T-helper 17 cell (primary cell): ENCODE measurements at places on chromosomes 7 and 10.

DNA sequence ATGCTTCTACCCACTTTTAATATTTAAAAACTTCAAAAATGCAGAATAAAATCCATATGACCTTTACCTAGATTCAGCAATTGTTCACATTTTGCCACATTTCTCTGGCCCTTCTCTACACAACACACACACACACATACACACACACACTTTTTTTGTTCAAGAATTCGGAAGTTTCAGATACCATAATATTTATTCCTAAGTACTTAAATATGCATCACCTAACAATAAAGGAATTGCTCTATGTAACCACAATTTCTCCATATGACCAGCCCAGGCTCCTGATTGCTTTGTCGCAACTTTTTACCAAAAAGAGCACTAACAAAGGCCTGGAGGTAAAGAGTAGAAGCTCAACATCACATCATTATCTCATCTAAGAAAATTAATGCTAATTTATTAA lies 106.6 kb downstream of the FAS start:
- no peak for DNase-seq

DNA sequence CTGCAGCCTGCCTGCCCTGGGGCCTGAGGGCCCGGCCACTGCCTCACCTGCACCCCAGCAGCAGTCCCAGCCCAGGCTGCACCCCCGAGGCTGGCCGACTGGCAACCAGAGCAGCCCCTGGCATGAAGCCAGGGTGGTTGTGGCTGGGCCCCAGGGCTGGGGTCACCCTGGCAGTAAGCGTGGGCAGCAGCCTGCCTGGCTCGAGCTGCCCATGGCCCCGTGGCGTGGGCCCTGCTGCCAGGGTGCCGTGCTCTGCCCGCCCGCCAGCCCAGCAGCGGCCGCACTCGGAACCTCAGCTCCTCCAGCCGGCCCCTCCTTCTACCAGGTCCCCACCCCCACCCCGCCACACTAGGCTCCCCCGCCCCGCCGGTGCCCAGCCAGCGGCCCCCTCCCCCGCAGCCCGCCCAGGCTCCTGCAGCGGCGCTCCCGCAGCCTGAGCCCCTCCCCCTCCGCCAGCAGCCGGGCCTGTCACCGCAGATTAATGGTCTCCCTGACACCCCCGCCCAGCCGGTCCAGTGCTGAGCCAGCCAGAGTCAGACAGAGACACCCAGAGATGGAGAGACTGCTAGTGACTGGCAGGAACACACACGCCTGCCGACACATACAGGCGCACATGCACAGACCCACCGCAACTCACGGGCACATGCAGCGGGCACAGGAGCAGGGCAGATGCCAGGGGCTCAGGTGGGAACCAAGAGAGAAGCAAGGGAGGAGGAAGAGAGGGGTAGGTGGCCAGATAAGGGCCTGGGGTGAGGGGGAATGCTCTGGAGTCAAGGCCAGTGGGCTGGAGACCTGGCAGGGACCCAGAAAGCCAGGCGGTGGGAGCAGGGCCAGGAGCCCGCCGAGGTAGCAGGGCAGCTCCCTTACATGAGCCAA lies 22.4 kb downstream of the KCNH2 start:
- DNase-seq: no peak

GRCh38 chr10:71814922-71815411 lies 36.1 kb downstream of the PSAP start:
- no peak for DNase-seq

GRCh38 chr7:70410134-70410750 lies 721.7 kb upstream of the GALNT17 start:
- DNase-seq: no peak

GRCh38 chr10:74754381-74754821 lies 72.0 kb upstream of the KAT6B start:
- DNase-seq: no peak

DNA sequence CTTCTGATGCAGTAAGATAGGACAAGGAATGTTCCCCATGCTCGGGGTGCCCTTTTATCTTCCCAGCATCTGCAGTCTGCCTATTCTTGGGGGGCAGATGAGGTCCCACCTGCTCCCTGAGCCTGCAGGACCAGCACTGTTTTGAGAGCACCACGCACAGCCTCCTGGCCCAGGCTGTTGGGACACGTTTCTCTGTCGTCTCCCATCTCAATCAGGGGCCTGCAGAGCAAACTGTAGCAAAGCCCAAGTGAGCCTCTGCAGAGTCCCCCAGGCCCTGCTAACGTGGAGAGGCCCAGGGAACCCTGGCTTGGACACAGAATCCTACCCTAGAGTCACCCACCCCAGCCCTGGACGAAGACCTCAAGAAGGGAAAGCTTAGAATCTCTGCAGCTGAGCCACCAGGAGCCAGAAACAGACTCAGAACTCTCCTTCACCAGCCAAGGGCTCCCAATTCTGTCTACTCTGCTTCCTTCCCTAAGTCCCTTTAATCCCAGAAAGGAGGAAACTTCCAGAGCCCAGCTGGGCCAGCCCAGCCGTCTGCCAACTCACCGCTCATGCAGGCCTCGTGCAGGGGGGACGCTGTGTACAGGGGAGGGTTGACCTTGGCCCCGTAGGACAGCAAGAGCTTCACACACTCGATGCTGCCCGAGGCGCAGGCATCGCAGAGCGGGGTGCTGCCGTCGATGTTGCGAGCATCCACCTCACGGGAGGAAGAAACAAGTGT lies 15.6 kb downstream of the ASB13 start:
- DNase-seq: no peak

GRCh38 chr7:28003408-28003807 lies 177.2 kb downstream of the JAZF1 start:
- DNase-seq: no peak

DNA sequence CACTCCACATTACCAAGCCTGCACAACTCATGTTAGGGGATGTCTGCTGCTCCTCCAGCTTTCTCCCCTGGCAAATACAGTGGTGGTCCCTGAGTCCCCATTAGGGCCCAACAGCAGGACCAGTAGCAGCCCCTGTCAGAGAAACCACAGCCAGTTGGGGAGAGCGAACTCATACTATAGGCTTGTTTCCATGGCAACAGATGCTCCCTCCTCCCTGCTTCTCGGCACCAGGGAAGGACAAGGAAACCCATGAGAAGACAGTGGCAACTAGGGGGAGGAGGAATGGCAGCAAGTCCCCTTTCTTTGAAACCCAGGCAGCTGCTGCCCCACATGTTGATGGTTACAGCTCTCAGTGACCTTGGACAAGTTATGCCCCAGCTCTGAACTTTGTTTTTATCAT lies 326.4 kb downstream of the KCNMA1 start:
- no peak for DNase-seq

- DNase-seq: no peak
Measured at GRCh38 chr10:4784667-4785333, 41.2 kb upstream of the AKR1E2 start.

DNA sequence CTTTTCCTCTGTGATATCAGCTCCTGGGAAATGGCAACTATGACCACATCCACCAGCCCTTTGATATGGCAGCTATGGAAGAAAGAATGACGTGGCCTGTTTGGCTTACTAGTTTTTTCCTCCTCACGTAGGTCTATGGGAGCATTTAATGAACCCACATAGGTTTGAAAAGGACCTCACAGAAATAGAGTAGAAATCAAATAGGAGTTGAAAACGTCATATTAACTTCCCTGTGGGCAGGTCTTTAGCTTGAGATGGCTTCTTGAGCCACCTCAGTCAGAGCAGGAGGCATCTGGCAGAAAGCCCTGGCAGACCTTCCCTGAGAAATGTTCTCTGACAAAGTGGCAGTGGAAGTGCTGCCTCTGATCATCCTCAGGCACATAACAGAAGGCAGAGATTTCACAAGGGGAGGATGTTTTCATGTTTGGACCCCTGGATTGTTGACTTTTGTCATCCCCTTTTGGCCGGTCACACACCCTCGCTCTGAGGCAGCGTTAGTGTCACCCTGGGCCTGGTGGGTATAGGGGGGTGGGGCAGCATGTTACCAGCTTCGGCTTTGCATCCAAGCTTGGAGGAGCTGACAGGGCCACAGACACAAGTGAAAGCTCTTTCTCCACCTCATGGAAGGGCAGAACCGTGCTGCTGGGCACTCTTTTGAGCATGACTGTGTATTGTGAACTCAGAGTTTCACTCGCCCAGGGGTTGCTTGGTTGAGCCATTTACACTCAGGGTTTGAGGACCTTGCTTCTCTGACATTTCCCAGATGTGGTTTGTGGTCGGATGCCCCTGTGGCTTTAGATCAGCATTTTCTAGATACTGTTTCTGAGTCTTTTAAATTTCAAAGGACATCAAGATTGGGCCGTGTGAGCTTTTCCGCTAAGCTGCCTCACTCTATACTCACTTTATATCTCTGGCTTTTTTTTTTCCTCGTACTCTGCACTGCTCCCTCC lies 184.2 kb downstream of the STK31 start:
- DNase-seq: no peak

- no peak for DNase-seq
Measured at GRCh38 chr7:2523461-2523936, 3.9 kb downstream of the LFNG start.

- DNase-seq: no peak
Measured at GRCh38 chr7:130380861-130381455, 664 bp downstream of the CPA1 start.

DNA sequence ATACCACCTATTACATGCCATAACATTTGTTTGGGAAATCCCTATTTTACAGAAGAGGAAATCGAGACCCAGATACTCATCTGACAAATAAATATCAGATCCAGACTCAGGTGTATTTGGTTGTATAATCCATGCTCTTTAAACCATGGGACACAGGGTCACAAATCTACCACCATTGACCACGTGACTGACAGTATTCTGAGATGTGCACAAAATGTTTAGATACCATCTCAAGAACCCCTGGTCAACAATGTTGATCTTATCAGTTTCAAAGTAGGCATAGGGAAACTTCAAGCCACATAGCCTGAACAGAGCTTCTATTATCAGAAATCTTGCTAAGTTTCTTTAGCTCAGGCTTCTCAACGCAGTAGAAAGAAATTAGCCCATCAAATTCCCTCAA lies 93.6 kb downstream of the ICA1 start:
- DNase-seq: no peak

DNA sequence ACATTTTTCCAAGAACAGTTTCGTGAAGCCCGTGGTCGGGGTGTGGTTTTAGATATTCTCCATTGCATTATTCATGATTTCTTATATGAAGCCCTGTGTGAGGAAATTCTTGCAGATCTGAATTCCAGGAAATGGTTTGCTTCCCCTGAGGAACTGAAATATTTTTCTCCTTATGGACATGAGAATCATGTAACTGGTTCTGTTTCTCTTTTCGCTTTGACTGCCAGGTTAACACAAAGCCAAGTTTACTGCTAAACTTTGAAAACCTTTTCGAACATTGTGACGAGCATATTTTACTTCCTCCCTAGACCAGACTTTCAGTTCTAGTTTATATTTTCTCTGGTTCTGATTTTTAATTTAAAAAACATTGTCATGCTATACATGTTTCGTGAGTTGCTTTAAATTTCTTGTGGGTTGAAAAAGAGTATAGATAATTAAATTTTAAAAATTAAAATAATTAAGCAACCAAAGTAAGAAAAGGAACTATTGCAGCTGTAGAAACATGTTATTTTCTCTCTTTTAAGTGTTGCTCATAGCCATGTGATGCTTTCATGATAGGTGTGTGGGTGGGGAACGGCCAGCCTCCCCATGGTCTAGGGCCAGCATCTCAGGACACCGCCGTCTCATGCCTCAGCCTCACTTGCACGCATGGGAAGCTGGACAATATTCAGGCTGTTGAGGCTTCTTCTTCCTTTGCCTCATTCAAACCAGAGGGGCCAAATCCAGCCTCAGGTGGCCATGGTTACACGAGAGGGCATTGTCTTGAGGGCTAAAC lies 97.1 kb downstream of the CREB5 start:
- no peak for DNase-seq

DNA sequence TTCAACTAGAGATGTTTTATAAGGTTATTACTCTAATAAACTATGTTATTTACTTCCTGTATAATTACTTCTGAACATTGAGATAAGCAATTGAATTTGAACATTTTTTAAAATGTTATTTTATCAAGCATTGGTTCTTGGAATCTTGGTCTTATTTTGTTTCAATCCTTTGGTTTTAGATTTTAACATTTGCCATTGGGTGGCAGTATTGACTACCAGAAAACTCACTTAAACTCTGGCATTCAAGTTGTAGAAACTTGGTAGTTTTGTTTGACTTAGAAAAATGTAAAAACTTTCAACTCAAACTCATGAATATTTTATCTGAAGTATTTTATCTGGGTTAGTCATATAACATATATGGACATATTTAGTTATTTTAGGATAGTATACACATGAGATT lies 48.1 kb downstream of the ATRNL1 start:
- DNase-seq: no peak
